GM10248 (cell line): ENCODE measurements at places on chromosomes 7 and 10.

DNA sequence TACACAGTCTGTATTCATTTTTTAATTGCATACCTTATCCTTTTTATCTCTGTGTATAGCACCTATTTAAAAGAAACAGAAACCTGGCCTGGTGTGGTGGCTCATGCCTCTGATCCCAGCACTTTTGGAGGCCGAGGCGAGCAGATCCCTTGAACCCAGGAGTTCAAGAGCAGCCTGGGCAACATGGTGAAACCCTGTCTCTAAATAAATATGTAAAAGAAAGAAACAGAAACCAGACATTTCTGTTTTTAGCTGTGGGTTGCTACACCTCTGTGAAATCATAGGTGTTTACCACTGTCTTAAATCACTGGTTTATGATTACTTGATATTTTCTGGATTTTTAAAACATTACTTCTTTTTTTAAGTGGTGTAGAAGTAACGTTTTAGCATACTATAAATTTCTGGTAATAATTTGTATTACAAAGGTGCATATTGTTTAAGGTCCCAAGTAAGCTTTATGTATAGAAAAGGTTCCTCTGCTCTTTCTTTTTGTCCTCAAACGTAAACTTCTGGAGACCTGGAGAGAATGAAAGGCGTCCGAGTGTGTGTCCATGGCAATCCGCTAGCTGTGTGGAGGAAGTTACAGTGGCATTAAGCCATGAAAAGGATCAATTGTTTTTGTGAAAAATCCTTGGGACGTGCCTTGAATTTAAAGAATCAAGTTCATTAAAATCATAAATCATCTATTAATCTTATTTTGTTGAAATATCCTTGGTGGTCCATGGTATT is 41.1 kb downstream of the PTPRZ1 start:
- DNase-seq, result no peak

DNA sequence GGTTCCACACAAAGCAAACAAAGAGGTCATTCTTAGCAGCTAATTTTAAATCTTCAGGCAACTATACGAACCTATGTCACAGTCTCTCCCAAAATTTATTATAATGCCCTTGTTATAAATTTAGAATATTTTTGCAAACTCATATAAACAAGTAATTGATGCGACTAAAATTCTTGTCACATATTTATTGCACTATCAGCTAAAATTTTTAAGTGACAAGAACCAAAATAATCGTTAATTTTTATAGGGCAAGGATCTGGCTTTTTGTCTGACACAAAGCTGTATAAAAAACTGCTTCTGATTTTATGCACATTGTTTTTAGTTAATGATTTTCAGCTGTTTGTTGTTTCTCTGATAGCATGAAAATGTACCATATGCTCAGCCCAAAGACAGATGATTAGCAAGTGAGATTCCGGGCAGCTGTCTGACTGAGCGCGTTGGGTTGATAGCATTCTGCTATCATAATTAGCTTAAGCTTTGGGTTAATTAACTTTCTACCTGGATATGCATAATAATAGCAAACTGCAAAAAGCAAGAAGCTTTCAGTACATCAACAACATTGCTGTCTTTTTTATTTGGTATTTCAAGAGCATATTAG is 136.0 kb downstream of the MGMT start:
- no peak for DNase-seq

GRCh38 chr10:99315853-99316252 is 13.3 kb upstream of the CNNM1 start:
- DNase-seq, result no peak

- DNase-seq, result no peak
Measured at GRCh38 chr10:112677689-112678088, 230.7 kb downstream of the VTI1A start.

DNA sequence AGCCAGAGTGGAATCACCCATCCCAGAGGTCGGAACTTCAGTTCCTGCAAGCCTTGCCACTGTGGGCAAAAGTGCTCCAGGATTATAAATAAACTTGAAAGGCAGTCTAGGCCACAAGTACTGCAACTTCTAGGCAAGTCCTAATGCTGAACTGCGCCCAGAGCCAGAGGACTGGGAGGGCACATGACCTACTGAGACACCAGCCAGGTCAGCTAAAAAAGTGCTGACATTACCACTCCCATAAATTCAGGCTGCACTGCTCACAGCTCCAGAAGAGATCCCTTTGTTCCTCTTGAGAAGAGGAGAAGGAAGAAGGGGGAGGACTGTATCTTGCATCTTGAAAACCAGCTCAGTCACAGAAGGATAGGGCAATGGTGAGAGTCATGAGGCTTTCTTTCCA is 1084.1 kb upstream of the PHF14 start:
- no peak for DNase-seq

DNA sequence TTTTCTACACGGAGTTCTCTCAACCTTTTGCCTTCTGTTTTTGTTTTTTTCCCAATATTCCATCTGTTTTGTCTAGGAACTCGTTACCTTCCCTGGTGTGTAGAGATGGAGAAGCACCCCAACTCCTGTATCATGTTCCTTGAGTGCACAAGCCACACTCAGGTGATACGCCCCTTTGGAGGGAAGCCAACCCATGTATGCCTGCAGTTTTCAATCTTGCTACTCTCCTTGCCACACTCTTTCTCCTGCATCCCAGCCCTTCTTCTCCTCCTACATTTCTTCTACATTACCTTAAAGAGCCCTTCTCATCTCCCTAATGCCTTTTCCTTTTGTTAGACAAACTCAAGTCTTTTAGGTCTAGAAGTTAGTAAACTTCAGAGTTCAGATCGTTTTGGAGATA is 10.2 kb upstream of the SP4 start:
- DNase-seq, result no peak

GRCh38 chr10:51675088-51675487 is 24.3 kb downstream of the CSTF2T start:
- DNase-seq, result no peak

DNA sequence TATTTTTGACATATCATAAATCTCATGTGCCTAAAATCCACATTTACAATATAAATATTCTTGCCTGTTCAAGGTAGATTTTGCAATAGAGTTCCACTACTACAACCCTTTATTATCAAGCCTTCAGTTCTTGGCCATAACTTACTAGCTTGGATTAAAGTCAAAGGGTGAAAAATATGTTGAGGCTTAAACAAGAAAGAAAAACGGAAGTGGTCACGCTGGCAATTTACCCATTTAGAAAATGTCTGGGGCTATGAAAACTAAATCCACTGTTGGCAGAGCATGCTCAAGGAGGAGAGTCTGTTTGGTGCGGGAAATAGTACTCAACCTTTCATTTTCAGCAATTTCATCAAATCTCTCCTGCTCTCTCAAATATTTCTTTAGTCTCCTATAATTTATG is 209.8 kb upstream of the RHOBTB1 start:
- DNase-seq, result no peak

DNA sequence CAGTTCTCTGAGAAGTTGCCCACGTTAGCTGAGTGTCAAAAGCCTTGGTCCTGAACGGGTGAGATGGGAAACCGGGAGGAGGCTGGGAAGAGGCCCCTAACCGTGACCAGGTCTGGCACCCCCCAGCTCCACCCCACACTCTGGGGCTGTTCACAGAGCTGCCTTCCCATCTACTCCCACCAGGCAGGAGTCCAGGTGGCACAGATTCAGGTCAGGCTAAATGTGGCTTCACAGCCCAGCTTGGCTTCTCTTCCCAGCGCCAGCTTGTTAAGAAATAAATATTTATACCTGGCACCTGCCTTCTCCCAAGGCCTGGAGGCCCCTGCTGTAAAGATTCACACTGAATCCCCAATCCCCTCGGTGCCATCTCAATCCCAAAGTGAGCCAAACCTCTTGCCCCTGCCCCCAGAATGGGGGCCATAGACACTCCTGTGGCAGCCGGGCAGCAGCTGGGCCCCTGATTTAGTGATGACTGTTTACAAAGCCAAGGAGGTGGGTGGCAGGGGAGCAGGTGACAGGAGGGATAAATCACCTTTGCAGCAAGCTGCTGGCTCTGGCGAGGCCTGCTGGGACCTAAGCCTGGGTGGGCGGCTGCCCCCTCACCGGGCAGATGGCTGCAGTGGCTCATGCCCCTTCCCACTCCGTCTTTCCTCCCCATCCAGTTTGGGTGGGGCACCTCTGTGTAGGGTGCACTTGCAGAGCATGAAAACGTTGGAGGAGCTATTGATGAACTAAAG is 72.5 kb downstream of the GOLGA7B start:
- no peak for DNase-seq

- DNase-seq, result no peak
Measured at GRCh38 chr10:30155401-30155800, 96.0 kb upstream of the JCAD start.

- DNase-seq, result no peak
Measured at GRCh38 chr7:151853896-151854719, 22.8 kb downstream of the PRKAG2 start.

- DNase-seq, result no peak
Measured at GRCh38 chr10:75922435-75922834, 491.0 kb downstream of the LRMDA start.

DNA sequence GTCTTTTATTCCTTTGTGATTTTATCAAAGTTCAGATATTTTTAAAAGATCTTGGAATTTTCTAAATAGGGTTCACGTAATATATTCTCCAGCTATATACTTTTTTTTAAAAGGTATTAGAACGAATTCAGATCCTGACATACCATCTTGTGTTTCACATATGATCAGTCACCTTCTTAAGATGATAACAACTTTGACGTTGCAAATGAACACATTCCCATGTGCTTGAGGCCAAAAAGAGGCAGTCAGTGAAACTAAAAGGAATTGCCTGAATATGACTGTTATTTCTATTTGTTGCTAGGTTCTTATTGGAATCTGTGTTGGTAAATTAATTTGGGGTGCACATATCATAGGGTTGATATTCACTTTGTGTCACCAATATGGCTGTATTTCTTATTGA is 310.1 kb downstream of the MDFIC start:
- no peak for DNase-seq

DNA sequence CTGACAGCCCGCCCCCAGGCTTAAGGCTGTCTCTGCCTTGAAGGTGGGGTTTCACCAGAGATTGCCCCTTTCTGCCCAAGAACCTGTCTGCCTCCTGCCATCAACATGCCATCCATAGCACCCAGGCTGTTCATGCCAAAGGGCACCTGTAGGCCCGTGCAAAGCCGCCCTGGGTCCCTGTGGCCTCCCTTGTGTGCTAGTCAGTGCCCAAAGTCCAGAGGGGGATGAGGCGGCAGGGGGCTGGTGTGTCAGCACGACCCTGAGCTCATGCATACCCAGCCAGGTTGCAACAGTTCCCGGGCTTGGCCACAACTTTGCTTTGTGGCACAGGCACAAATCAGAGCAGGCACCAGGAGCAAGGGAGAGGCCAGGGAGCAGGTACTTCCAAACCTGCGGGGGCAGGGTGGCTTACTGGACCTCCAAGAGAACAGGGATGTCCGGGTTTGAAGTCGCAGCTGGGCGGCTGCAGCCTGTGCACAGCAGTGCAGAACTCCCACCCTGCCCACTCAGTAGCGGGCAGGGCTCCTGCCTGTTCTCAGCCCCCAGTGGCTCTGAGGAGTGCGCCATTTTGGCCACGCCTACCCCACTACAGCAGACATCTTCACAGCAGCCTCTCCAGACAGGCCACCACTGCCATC is 671.1 kb upstream of the GRM3 start:
- DNase-seq, result no peak

DNA sequence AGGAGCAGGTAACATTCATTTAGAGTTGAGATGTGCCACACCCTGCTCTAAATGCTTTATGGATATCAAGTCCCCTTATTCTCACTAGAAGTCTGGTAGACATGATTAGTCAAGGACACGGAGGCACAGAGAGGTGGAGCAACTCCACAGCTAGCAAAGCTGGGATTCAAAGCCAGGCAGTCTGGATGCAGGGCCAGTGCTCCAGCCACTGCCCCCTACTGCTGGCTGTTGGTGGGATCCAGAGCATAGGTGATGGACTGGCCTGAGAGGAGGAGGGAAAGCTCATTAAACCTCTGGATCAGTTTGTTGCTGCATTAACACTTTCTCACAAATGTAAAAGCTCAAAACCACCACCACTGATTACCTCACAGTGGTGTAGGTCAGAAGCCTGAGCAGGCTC is 22.6 kb upstream of the KBTBD2 start:
- no peak for DNase-seq

GRCh38 chr10:120392245-120392644 is 64.8 kb upstream of the PLPP4 start:
- DNase-seq, result no peak

GRCh38 chr7:93146036-93146435 is 2.1 kb downstream of the SAMD9L start:
- DNase-seq, result no peak

- no peak for DNase-seq
Measured at GRCh38 chr10:104659809-104660208, 18.7 kb downstream of the SORCS3 start.

DNA sequence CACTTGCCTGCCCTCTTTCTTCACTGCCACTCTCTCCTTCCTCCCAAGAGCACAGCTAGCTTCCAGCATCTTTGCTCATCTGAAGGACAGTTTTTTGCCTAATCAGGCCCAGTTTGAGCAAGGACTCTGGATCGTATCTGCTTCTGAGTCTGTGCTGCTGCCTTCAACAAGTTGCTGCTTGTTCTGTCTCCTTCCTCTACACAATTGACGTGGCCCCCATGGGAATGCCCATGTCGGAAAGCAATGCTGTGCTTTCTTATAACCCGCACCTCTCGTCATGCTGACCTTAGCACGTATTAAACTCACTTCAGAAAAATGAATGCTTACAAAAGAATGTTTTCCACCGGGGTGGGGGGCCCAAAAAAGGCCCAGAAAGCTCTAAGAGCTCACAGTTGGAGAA is 324.7 kb upstream of the C7orf33 start:
- no peak for DNase-seq

- no peak for DNase-seq
Measured at GRCh38 chr7:150994141-150994837, 3.5 kb downstream of the NOS3 start.

GRCh38 chr10:130244928-130245495 is 108.8 kb downstream of the GLRX3 start:
- no peak for DNase-seq

DNA sequence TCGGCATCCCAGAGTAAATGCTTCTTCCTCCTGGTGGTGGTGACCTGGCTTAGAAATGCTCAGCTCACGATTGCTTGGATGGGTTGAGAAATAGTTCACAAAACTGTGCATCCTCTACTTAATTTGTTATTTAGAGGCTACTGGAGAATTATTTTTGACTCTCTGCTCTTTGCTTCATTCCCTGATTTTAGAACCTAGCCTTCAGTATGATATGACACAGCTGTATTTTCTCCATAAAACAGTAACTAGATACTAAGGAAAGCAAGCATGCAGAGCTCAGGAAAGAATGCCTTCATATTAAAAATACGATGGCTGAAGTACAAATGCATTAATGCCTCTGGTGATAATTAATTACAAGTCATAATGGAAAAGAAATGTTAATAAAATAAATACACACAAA is 602.0 kb upstream of the COBL start:
- no peak for DNase-seq

GRCh38 chr10:69800109-69800508 is 1.6 kb upstream of the COL13A1 start:
- no peak for DNase-seq

DNA sequence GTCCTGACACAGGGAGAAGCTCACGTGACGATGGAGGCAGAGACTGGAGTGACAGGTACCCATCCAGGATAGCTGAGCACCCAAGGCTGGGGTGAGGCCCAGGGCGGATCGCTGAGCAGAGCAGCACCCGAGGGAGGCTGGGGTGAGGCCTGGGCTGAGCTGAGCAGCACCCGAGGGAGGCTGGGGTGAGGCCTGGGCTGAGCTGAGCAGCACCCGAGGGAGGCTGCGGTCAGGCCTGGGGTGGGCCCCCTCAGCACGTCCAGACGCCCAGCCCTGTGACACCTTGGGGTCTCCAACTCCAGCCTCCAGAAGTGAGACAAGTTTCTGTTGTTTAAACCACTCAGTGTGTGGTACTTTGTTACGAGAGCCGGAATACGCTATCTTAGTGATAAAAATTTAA is 236.3 kb downstream of the ZMYND11 start:
- no peak for DNase-seq

- no peak for DNase-seq
Measured at GRCh38 chr10:101139421-101139911, 8.4 kb downstream of the TLX1 start.
